ENCODE measurements at places on chromosomes 6 and 20.

GRCh38 chr20:4267242-4267641, 251.9 kb upstream of the RNF24 start:
- no peak for DNase-seq

- no peak for DNase-seq
Measured at GRCh38 chr20:49583669-49584417, 15.9 kb upstream of the PTGIS start.

DNA sequence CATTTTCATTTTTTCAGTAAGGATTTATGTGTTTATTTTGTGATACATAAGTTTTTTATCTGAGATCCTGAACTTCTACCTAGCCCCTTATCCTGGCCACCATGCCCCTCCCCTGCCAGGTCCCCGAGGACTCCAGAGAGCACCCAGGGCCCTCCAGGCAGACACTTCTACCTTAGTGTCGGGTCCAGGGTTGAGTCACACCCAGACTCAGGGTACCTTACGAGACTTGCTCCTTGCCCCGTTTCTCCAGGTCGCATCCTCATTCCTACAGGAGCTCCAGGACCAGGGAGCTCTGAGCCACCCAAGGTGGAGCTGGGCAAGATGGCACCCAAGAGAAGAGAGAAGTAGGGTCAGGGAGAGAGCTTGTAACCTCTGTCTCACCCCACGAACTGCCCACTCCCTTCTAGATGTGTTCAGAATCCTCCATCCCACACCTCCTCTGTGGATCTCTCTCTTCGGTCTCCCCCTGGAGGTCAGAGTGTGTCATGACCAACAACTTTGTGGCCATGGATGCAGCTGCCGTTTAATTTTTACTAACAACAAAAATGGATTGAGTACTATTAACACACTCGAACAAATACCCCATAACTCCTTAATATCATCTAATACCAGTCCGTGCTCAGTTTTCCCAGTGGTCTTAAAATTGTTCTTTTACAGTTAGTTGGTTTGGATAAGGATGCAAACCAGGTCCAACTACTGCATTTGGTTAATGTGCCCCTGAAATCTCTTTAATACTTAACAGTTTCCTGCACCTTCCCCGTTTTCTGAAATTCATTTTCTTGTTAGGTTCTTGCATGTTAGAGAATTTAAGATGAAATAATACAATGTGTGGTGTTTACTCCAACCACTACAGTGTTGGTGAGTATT, 130.6 kb upstream of the INSM1 start:
- DNase-seq = no peak

- no peak for DNase-seq
Measured at GRCh38 chr6:79862711-79863110, 84.6 kb downstream of the ELOVL4 start.

DNA sequence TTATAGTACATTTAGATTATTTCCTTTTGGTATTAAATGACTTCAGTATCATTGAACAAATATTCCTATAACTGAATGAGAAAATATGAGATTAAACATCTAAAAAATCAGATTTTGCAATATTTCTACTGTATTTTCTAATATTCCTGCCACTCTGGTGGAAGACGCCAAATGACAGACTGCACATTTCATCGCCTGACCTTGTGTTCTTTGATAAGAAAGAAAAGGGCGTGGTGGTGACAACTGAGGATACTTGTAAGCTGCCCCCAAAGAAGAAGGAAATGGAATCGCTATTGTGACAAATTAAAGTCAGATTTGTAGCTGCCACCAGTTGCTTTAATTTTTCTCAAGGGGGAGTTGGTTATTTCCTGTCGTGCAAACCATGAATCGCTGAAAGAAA, 131.3 kb downstream of the MTFR2 start:
- no peak for DNase-seq

DNA sequence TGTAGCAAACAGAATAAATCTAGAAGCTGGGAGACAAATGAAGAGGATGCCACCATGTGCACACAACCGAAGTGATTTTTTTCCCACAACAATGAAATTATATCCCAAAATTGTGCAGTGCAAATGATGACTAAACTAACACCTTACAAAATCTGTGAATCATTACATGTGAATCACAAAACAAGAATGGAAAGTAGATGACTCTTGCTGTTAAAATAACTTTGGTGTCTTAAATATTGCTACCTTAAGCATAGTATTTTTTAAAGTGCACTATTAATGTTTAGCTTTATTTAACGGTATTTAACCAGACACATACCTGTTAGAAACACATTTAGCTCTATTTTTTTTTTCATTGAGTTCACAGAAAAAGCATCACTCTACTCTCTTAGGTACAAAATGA, 190.8 kb downstream of the TBC1D32 start:
- no peak for DNase-seq

DNA sequence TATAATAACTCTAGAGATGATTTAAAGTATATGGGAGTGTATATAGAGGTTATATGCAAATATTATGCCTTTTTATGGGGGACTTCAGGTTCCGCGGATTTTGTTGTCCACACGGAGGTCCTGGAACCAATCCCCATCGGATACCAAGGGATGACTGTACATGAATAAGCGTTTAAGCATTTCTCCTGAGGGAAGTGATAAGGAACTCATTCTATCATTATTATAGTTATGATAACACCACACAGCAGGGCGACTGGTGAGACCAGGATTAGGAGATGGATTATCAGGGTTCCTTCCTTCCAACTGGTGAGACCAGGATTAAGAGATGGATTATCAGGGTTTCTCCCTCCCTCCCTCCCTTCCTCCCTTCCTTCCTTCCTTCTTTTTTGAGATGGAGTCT, 6.6 kb downstream of the ECI2 start:
- DNase-seq = no peak

DNA sequence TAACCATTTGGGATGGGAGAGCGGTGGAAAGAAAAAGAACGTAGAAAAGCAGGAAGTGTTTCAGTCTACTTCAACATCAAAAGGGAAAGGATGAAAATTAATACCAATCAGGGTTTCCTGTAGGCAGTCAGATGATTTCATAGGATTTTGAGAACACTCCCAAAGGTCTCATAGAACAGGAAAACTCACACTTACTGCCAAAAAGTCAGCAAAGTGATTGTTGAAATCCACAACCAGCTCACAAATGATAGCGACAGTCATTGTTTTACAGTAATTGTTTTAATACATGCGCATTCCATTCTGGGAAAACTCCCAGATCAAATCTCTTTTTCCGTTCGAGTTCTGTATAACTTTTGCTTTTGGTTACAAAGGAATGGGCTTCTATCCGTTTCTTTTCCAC, 5.3 kb upstream of the CNKSR3 start:
- DNase-seq = no peak

DNA sequence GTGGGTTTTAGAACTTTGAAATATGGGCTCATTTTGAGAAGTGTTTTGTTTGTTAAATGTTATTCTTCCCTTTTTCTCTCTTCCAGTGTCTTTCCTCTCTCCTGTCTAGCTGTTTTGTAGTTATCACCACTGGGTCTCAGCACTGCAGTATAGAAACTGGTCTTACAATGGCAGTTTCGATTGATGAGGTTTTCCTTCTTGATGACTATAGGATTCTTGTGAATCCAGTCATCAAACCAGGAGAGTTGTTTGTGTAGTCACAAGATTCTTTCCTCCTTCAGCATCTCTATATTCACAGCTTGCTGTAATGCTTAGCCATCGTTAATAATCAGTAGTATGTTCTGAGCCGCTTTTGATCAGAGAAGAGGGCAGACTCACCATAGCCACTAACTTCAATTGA, 172.3 kb downstream of the OGFRL1 start:
- no peak for DNase-seq

- peak; percentile 42 for DNase-seq
Measured at GRCh38 chr6:159062564-159062945, 17.8 kb upstream of the TAGAP start.

DNA sequence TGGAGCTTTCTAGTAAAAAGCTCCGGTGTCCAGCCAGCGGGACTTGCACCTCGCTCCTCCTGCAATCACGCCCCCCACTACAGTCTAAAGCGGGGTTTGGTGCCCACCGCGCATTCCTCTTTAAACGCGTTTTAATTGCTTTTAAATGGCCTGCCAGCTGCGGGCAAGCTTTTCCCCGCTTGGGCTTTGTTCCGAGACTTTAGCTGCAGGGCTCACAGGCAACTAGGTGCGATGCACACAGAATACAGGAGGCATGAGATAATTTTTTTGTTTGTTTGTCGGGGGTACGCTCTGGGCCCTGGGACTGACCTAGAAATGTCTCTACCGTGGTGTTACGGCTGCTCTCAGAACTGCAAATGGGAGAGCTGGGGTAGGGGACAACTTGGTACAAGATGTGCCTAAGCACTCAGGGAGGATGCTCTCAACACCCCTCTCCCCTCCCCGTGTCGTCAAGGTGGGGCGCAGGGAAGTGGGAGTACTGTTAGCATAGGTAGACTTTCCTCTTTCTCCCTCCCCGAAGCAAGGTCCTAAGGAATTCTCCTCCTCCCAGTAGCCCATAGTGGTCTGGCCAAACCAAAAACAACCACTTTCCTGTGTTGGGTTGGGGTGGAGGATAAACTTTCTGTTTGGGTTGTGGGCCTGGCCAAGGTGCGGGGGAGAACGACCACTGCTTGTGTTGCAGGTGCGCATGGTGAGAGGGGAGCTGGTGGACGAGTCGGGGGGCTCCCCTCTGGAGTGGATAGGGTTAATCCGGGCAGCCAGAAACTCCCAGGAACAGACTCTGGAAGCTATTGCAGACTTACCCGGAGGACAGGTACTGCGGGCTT, 1.6 kb downstream of the PRDM13 start:
- DNase-seq = no peak

GRCh38 chr6:31476515-31477139, 21.3 kb upstream of the MICB start:
- DNase-seq = no peak

- no peak for DNase-seq
Measured at GRCh38 chr6:113082745-113083144, 735.6 kb downstream of the RFPL4B start.

- no peak for DNase-seq
Measured at GRCh38 chr6:48057601-48058000, 53.4 kb downstream of the PTCHD4 start.

- no peak for DNase-seq
Measured at GRCh38 chr6:12258191-12258590, 32.0 kb upstream of the EDN1 start.

DNA sequence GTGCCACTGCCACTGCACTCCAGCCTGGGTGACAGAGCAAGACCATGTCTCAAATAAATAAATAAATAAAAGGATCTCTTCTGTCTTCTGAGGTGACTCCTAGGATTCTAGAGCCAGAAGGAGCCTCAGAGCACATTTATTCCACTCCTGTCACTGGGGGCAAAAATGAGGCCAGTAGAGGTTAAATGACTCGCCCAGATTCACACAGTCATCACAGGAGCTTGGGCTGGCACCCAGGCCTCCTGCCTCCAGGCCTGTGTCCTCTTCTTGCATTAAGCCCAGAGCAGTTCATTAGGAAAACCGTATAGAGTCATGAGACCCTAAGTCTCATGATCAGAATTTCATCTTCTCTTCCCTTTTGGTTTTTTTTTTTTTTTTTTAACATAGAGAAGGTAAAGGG, 243.3 kb downstream of the NRN1 start:
- no peak for DNase-seq

DNA sequence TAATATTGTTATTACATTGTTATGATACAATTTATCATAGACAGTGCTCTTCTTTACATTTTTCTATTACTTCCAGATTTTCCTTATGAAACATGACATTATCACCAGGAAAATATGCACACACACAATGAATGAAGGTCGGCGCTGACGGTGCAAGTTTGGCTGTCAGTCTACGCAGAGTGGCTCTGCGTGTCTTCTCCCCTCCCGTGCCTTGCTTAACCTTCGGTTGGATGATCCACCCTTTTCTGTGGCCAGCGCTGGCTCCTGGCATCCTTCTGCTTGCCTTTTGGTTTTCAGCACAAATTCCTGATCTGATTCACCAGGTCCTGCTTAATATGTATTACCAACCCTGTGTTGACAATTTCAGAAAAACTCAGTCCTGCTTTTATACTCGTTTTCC, 157.4 kb downstream of the TSHZ2 start:
- no peak for DNase-seq

- no peak for DNase-seq
Measured at GRCh38 chr20:59616306-59616705, 12.0 kb downstream of the PHACTR3 start.

DNA sequence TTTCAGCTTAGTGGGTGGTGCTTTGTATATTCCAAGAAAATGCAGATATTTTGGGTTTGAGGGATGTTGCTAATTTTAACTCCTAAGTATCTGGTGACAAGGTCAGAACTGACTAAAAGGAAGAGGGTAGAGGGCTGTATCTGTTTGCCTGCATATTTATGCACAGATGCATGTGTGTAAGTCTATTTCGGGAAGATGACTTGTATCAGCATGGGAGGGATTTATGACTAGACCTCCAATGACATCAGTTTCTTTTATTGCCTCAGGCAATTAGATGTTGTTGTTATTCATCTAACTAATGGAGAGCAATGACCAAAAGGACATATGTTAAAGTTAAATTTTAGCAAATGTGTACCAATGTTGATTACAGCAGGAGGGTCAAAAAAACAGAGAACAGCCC, 734.3 kb downstream of the QKI start:
- DNase-seq = no peak

DNA sequence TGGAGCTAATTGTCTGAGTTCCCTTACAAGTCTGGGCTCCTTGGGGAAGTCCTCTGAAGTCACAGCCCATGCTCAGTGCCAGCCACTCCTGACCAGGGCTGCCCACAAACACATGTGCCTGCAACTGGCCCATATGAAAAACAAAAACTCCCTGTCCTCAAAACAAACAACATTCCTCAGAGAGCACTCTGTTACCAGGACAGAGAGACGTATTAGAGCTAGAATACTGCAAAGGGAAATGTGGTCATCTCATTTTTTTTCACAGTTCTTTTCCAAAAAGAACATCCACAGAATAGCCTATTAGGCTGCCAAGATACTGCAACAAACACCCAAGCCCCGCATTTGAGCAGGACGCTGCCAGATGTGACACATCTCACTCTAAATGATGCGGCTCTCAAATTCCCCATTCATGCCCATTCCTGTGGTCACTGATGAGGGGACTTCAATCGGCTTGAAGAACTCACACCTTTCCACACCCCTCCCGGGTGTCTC, 71.1 kb downstream of the SLC22A23 start:
- DNase-seq = no peak

DNA sequence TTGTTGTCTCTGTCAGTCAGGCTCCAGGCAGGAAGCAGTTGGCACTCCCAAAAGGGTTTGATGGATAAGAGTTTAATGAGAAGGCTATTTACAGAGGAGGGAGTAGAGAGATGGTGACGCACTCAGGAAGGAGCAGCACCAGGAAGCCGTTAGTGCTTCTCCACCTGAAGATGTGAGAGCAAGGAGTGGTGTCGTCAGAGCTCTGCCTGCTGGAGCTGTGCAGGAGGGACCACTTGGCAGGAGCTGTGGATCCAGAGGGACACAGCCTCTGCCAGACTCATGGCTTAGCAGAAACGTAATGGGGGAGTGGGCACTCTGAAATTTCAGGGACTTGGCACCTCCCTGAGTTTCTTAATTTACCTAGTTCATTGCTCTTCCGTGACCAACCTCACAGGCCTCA, 16.8 kb downstream of the DAAM2 start:
- no peak for DNase-seq

- DNase-seq = no peak
Measured at GRCh38 chr20:2699775-2700413, 7.3 kb downstream of the EBF4 start.

Data from activated naive CD4-positive, alpha-beta T cell (primary cell).